ENCODE measurements at places on chromosomes 5 and 9.
A peak's percentile ranks its signal among the peaks of the same experiment; 100 is the strongest.

DNA sequence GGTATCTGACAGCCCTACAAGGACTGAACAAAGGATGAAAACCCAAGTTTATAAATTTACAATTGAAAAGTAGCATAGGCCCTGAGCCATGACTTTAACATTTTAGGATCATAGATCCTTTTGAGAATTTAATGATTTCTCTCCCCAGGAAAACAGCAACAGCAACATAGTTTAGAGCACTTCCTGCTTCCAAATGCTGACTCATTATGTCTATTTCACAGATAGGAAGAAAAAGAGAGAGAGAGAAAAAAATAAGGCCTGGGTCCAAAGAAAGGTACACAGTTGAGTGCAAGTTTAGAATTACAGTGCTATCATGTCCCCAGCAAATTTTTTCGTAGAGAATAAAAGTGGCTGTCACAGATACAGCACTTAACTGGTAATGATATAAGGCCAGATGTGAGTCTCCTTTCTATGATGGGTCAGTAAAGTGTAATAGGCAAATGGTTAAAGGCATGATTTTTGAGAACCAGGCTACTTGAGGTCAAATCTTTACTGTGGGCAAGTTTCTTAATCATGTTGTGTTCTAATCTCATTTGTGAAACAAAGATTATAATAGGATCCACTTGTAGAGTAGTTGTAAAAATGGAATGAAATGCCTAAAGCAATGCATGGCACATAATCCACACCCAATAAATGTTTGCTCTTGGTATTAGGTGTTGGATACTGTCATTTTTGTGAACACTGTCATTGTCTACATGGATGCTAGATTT is 12.3 kb upstream of the PPP2R2B start:
- DNase-seq = no peak

- DNase-seq = no peak
These were observed 19.2 kb upstream of the SMC2 start for GRCh38 chr9:104074876-104075275.

DNA sequence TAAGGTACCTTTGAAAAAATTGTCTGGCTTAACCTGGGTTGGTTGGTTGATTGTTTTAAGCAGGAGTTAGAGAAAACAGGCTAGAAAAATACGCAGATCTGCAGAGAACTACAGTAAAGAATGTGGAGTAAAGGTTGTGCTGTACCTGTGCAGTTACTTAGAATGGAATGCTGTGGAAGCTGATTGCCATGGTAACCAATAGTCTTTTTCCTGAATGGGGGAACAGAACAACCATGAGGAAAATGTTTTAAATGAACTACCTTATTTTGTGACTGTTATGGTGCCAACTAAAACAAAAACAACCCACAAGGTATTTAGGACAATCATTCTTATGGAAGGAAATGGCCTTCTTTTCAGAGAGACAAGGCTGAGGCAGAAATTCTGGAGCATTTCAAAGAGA is 4.8 kb upstream of the HOMER1 start:
- DNase-seq = no peak

GRCh38 chr5:81428861-81429260 is 34.9 kb upstream of the ACOT12 start:
- DNase-seq = no peak

DNA sequence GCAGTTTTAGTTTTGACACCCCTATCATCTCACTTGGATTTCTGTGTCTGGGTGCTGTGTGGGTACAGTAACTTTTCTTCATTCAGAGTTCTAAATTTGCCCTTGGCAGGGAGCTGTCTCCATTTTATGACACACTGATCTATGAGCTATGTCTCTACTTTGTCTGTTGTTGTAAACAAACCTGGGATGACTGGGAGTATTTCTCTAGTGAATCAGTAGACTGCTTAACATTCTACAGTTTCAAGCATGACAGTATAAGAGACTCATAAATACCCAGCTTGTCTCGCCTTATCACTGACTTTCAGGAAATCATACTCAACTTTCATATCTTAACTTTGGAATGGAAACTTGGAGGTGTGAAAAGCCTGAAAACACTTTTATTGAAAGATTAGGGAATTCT is 212.1 kb upstream of the NUDT12 start:
- no peak for DNase-seq

DNA sequence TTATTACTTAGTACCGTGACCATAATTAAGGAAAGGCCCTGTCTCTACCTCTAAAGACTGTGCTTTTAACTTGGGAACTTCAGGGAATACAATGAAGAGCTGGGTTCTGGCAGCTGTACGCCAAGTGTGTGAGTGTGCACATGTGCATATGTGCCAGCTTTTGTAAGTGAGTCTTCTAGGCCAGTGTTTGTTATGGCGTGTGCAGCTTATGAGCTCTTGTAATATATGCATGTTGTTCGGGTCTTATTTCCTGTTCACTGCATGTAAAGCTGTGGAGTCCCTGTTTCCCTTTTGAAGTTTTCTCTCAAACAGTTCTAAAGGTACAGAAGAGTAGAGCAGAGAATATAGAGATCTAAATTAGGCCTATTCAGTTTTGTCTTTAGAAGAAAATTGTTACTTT is 30.5 kb downstream of the TGFBR1 start:
- no peak for DNase-seq

GRCh38 chr5:76703707-76704106 is 12.2 kb upstream of the F2R start:
- no peak for DNase-seq

- no peak for DNase-seq
These were observed 787.5 kb downstream of the TLE4 start for GRCh38 chr9:80359291-80359690.

DNA sequence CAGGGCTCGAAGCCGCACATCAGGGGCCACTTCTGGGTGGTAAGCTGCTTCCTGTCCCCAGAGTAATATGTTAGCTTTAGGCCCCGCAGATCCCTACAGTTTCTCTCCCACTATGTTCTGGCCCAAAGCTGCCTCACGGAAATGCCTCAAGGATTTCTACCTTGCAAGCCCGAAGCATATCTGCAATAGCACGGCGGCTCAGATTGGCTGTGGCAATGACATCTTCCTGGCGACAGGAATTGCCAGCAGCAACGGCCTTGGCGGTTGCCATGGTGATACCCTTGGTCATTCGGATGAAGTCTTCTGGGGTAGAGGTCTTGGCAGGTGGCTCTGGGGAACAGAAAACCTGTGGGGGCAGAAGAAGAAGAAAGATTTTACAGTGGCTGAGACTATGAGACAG is 10.3 kb upstream of the TPM2 start:
- DNase-seq = no peak

GRCh38 chr5:140986117-140986521 is 19.8 kb downstream of the PCDHAC2 start:
- DNase-seq = no peak

- DNase-seq = no peak
These were observed 41.0 kb upstream of the PRDM9 start for GRCh38 chr5:23466401-23466912.

- DNase-seq = peak; percentile 56
These were observed 14.6 kb upstream of the BNC2 start for GRCh38 chr9:16884952-16885513.

DNA sequence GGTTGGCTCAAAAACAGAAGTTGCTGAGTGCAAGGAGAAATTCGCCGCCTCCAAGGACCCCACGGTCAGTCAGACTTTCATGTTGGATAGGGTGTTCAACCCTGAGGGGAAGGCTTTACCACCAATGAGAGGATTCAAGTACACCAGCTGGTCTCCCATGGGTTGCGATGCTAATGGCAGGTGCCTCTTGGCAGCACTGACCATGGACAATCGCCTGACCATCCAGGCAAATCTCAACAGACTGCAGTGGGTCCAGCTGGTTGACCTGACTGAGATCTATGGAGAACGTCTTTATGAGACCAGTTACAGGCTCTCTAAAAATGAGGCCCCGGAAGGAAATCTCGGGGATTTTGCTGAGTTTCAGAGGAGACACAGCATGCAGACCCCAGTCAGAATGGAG is 7.7 kb downstream of the GTF3C4 start:
- DNase-seq = no peak

- peak; percentile 43 for DNase-seq
These were observed 52.3 kb downstream of the NTNG2 start for GRCh38 chr9:132214027-132214622.

DNA sequence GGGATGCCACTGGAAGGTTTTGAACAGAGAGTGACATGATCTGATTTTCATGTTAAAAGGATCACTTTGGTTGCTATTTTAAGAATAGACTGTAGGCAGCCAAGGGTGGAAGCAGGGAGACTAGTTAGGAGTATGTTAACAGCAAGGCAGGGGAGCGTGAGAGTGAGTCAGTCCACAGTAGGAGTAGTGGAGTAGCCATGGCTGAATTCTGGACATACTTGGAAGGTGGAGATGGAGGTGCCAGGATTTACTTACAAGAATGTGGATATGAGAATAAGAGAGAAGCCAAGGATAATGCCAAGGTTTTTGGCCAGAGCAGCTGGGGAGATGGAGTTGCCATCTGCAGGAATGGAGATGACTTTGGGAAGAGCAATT is 118.8 kb downstream of the GALNT10 start:
- no peak for DNase-seq

DNA sequence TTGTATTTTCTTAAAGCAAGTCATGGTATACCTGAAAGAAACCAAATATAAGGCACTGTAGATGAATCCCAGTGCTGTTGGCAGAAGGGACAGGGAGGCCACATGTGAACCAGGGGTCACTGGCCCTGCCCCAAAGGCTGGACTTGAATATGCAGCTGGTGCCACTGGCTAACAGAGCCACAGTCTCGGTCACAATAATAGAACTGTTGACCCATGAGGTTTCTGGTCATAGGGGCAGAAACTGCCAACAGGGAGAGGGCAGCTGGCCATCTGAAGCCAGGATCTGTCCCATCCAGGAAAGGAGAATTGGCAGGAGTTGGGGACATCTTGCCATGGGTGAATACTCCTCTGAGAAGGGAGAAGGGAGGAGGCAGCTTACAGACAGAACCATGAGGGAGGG is 31.9 kb downstream of the PALM2AKAP2 start:
- DNase-seq = no peak

GRCh38 chr9:115790520-115790919 is 363.1 kb upstream of the PAPPA start:
- no peak for DNase-seq

DNA sequence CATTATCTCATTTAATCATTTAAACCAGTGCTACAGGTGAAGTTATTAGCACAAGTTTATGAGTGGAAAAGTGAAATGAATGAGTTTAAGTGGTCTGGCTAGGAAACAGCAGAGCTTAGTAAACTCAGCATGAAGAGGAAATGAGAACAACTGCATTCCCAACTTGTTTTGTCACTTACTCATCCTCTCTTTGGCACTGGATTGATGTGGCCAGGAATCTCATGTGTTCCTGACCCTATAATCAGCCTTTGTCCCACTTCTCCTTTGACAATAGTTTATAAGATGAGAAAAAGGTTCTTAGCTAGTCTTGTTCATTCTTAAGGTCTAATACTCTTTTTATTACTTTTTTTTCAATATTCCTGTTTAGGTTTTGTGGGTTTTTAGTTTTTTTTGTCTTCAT is 559.2 kb upstream of the TLE4 start:
- DNase-seq = no peak

- DNase-seq = no peak
These were observed 257.7 kb upstream of the KLF9 start for GRCh38 chr9:70672161-70672649.

GRCh38 chr5:33120671-33121070 is 320.1 kb upstream of the TARS1 start:
- DNase-seq = no peak

DNA sequence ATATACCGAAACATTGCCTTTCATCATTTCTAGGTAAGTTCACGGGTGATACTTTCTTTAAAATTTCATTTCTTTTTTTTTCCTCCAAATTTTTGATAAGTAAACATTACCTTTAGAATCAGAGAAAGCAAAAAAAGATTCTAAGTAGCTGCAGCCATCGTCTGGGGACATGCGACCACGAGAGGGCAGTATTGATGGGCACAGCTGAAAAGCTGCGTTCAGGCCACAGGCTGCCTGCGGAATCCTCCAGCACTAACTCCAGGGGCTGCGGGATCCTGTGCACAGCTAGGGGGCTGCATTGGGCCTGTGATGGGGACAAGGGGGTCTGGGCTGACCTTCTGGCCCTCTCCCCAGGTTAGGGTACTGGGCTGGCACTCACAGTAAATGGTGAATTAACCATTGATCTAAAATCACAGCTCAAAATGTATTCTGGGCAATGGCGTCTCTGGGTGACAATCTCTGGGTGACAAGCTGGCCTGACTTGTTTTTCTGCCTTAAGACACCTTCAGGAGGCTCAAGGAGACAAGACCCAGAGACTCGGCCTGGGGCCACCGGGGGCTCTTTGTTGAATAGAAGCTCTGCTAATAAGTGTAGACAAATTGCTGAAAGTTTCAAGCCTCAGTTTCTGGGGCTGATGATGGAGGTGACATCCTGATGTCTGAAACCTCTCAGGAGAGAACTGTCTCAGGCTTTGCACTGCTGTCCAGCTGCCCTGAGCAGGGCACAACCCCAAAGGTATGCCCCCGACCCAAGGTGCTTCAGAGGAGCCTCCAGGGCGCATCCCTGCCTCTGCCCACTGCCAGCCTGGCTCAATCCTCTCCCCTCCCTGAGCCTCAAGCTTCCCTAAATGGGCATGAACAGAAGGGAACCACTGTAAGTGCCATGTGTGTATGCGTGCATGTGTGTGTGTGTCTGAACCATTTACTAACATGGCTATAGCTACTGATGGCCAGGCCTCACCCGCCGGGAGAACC is 44.3 kb upstream of the SARDH start:
- peak; percentile 88 for DNase-seq

DNA sequence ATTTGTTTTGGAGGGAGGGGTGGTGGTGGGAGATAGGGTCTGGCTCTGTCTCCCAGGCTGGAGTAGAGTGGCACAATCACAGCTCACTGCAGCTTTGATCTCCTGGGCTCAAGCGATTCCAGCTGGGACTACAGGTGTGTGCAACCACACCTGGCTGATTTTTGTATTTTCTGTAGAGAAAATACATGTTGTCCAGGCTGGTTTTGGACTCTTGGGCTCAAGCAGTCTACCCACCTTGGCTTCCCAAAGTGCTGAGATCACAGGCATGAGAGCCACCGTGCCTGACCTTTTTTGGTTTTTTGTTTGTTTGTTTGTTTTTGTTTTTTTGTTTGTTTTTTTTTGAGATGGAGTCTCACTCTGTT is 15.4 kb downstream of the STXBP1 start:
- no peak for DNase-seq

DNA sequence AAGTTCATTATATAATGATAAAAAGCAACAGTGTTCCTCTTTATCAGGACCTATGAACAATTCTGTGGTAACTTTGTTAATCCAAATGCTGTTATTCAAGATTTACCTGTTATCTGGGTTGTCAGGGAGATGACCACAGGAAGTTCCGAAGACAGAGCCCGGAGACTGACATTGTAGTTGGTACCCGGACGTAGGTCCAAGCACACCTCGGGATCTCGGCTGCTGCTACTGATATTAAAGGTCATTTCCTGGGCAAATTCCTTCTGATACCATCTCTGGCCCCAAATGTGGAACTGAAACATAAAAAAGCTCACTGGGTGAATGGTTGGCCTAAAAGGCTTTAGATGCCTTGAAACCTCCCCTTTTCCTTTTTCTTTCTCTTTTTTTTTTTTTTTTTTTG is 96.7 kb downstream of the SUSD1 start:
- no peak for DNase-seq

Measured in glutamatergic neuron (in vitro differentiated cells).